ENCODE measurements at places on chromosomes 16 and 17.

- DNase-seq = no peak
Observed at GRCh38 chr17:30134551-30134950, 17.9 kb downstream of the NSRP1 start.

- no peak for DNase-seq
Observed at GRCh38 chr16:24730914-24731313, 1.5 kb downstream of the TNRC6A start.

DNA sequence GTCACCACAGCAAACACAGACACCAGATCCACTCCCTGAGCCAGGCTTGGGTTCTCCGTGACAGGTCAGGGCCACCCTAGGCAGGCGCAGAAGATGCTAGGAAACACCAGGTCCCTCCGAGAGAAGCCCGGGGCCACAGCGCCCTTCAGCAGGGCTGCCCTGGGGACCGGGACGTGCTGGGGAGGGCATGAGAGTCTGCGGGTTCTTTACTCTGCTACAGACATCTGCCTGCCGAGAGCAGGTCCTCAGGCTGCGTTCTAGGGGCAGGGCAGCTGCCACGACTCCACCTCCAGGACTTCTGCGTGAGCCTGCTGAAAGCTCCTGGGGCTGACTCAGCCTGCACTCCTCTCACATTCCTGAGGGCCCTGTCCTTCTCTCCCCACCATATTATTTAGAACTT is 11.4 kb downstream of the MYLK3 start:
- no peak for DNase-seq

- peak; percentile 54 for DNase-seq
Observed at GRCh38 chr17:80124351-80124981, 22.5 kb downstream of the EIF4A3 start.

GRCh38 chr17:34275881-34276280 is 5.9 kb downstream of the CCL7 start:
- DNase-seq = no peak

GRCh38 chr17:28427371-28427770 is 21.4 kb upstream of the SLC46A1 start:
- no peak for DNase-seq

GRCh38 chr16:66750279-66751052 is 943 bp downstream of the DYNC1LI2 start:
- DNase-seq = no peak

GRCh38 chr17:80119271-80119791 is 17.9 kb downstream of the GAA start:
- no peak for DNase-seq

DNA sequence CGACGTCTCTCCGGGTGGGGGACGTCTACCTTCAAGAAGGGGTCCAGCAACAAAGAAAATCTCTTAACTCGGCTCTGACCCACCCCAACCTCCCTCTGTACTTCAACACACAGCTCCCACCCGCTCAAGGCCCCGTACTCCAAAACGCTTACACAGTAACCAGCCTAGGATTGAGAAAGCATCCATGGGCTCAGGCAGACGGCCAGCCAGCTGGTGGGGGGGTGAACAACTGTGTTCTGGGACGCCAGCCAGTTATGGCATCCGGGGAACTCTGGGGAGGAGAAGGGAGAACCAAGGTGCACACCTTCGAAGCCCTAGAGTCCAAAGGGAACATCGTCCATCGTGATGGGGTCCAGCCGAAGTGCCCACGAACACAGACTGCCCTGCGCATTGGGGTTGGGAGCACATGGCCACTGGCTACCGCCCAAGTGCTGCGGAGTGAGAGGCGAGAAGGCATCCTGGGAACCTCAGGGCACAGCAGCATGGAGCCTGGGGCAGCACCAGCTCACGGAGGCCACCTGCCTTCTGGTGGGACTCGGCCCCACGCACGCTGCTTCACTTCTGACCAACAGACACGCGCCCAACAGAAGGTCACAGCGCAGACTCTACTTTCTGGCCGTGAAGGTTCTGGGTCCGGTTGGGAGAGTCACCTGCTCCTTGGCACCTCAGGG is 14.3 kb downstream of the SLC16A3 start:
- no peak for DNase-seq

- no peak for DNase-seq
Observed at GRCh38 chr17:9226794-9227135, 205.5 kb downstream of the NTN1 start.

DNA sequence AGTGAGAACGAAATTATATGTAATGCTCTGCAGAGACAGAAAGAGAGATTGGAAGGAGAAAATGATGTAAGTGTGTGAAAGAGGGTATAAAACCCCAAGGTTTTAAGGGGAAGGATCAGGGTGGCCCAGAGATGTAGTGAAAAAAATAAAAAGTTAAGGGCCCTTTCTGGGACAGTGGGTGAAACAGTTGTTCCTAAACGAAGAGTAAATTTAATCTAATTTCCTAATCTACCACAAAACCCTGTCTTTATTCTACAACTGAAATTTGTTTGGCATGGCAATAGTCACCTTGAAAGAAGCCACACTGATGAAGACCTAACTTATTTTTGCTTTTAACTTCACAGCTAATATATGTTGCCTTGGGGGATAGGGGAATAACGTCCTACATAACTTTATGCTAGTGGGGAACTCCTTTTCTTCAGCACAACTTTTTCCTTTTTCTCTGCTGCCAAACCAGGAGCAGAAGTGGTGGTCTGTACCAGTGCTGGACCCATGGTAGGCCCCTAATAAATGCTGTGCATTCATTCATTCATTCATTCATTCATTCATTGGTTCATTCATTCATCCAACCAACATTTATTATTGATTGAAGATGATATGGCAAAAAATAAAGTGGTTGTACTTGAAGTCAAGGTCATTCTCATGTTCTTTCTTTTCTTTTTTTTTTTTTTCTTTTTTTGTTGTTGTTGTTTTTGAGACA is 25.4 kb downstream of the CALCOCO2 start:
- DNase-seq = no peak

- no peak for DNase-seq
Observed at GRCh38 chr16:57658130-57658877, 9.8 kb upstream of the ADGRG3 start.

DNA sequence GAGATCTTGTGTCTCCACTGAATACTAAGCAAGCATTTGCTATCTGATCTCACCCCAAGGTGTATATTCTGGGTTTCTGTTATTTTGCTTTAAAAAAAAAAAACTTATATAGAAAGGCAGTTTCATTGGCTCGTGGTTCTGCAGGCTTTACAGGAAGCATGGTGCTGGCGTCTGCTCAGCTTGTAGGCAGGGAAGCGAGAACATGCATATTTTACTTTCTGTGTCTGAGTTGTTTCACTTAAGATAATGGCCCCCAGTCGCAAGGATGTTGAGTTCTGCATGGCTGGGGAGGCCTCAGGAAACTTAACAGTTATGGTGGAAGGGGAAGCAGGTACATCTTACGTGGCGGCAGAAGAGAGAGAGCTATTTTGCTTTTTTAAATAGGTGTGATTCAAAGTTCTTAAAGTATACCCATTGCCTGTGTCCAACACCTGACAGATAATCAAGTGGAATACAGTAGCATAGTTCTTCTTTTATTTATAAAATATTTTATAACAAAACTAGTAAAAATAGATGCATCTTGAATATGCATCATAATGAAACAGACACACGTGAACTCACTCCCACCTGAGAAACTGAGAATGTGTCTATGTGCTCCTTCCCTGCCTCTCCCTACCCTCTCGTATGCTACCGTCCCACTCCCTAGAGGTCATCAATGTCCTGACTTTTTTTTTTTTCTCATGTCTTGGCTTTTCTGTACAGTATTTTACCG is 15.4 kb upstream of the ARHGAP17 start:
- DNase-seq = no peak

DNA sequence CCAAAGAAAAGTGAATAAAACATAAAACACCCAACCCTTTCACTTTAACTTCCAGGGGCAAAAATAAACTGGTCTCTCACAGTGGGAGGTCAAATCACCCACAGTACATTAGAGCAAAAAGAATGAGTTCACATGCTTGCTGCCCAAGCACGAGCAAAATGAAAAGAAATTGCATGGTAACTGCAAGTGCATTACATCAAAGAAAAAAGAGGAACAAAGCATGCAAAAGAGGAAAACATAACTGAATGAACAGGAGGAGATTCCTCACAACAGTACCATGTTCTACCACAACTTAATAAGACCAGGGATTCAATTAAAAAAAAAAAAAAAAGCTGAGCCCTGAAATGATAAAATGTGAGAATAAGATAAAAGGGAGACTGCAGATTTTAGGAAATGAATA is 12.3 kb downstream of the DNAH2 start:
- DNase-seq = no peak

DNA sequence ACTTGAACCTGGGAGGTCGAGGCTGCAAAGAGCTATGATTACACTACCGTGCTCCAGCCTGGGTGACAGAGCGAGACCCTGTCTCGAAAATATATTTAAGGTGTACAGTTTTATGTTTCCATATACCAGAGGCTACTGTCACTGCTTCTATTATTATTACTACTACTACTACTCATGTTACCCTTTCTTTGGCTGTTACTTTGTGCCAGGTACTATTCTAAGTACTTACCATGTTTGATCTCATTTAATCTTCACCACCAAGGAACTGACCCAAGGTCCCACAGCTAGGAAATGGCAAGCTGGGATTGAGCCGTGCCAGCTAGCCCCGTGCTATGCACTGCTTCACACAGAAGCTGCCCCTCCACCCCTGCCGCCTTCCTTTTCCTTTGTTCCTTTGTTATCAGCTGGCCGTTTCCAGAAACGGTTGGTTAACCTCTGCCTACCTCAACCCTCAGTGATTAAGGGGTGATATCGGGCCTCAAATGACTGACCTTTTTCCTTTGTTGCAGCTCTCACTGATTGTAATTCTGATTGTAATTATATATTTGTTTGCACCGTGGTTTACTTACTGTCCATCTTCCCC is 78.4 kb downstream of the ABCC1 start:
- no peak for DNase-seq

DNA sequence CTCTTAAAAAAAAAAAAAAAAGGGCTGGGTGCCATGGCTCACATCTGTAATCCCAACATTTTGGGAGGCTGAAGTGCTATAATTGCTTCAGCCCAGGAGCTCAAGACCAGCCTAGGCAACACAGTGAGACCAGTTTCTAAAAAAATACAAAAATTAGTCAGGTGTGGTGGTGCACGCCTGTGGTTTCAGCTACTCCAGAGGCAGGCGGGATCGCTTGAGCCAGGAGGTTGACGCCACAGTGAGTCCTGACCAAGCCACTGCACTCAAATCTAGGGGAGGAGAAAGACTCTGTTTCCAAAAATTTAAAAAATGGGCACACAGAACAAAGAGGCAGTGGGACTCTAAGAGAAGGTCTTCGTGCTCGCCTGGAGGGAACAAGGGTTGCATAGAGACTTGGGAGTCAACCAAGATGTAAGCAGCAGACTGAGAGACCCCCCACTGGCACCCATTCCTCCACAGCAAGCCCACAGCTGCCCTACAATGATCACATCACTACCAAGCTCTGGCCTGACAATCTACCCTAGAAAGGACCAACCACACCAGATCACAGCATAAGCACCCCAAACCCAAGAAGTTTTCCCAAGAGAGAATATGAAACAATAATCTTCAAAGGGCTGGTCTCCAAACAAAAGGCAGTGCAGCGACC is 121.6 kb downstream of the ANKRD11 start:
- DNase-seq = no peak

DNA sequence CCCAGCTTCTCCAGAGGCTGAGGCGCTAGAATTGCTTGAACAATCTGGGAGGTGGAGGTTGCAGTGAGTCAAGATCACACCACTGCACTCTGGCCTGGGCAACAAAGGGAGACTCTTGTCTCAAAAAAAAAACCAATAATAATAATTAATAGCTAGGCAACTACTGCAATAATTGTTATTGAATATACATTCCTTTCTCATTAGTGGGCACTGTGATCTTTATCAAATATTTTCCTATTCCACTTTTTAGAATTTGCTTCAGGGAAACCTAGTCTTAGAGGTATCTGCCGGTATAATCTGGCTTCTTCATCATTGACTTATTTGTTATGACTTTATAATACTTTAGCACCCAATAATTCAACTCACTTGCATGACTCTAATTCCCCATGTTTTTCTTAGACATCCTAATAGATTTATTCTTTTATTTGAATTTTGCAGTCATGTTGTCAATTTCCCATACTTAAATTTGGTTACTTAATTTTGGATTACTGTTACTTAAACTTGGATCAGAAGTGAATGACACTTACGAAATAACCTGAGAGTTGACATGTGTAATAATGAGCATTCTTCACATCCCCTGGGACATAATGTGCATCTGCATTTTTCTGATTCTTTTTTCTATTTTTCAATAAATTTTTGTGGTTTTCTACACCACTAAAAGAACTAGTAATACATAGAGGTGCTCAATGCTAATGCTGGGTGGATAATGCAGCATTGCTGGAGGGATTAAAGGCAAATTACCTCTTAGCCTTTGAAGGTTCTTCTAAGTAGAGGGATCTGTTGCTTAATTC is 25.0 kb upstream of the KCNJ16 start:
- no peak for DNase-seq

GRCh38 chr16:70715055-70715858 is 29.4 kb upstream of the MTSS2 start:
- peak; percentile 99 for DNase-seq

GRCh38 chr16:19573997-19574396 is 18.5 kb downstream of the VPS35L start:
- no peak for DNase-seq

GRCh38 chr17:48176471-48176855 is 68.9 kb downstream of the SNX11 start:
- no peak for DNase-seq

DNA sequence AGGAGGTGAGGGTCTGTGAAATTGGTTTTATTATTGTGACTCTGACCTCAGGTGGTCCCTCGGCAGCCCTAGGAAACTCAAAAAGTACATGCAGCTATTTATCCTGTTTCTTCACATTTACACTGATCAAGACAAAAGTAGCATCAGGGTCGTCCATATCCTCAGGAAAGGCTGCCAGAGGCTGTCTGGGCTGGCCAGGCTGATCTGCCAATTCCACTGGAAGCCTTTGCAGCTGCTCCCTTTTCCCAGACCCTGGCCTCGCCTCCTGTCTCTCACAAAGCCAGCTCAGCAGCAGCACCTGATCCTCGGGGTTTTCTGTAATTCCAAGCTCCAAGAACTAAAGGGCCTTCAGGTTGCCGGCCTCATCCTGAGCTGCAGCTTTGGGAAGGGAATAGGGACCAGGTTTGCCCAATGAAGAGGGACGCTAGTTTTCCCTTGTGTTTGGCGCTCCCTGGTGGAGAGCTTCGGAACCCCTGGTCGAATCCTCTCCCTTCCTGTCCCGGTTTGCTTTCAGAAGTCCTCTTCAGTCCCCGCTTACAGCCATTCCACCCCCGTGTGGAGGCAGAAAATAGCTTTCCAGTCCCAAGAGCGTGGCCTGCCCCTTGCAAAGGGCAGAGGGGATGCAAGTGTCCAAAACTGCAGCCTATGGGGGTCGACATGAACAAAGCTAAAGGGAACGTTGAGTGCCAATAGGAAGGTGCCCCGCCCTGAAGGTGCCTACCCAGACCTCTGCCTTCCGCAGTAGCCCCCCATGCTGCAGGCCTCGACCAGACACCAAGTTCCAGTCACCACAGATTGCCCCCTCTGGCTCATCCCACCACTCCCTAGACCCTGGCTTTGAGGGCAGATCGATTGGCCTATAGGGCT is 13.4 kb downstream of the MFSD6L start:
- DNase-seq = no peak
